ENCODE measurements at places on chromosomes 16 and 17. TPM values are rescaled to one million over a fixed set of nuclear protein-coding genes. Genes with fewer than 3 reads are reported as not detected.

DNA sequence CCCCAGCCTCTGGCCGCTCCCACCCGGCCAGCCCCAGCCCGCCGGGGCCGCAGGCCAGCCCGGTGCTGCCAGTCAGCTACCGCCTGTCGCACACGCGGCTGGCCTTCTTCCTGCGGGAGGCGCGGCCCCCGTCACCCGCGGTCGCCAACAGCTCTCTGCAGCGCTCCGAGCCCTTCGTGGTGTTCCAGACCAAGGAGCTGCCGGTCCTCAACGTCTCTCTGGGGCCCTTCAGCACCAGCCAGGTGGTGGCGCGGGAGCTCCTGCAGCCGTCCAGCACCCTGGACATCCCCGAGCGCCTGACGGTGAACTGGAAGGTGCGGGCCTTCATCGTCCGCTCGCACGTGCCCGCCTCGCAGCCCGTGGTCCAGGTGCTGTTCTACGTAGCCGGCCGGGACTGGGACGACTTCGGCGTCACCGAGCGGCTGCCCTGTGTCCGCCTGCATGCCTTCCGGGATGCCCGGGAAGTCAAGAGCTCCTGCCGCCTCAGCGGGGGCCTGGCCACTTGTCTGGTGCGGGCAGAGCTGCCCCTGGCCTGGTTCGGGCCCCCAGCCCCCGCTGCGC is 46.8 kb downstream of the TMEM132E start:
- no peak for DNase-seq

DNA sequence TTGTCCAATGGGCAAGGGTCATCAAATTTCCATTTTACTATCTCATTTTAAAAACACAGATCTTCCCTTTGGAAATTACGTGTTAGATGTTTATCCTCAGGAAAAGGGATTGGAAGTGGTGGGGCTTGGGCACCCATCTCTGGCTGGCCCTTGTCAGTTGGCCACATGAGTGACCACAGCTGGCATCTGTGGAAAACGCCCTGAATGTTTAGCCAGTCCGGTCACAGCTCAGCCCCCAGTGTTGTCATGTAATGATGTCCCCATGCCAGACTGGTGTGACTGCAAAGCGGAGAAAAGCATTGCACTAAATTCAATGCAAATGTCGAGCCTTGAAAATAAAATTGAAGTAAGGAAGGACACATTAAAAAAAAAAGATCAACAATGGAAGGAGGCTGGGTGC is 53.0 kb downstream of the TMC6 start:
- no peak for DNase-seq

GRCh38 chr16:9597967-9598730 is 506.7 kb downstream of the HAPSTR1 start:
- DNase-seq = no peak

- DNase-seq = peak; percentile 82
Observed at GRCh38 chr16:30651124-30652004, 604 bp downstream of the PRR14 start.

DNA sequence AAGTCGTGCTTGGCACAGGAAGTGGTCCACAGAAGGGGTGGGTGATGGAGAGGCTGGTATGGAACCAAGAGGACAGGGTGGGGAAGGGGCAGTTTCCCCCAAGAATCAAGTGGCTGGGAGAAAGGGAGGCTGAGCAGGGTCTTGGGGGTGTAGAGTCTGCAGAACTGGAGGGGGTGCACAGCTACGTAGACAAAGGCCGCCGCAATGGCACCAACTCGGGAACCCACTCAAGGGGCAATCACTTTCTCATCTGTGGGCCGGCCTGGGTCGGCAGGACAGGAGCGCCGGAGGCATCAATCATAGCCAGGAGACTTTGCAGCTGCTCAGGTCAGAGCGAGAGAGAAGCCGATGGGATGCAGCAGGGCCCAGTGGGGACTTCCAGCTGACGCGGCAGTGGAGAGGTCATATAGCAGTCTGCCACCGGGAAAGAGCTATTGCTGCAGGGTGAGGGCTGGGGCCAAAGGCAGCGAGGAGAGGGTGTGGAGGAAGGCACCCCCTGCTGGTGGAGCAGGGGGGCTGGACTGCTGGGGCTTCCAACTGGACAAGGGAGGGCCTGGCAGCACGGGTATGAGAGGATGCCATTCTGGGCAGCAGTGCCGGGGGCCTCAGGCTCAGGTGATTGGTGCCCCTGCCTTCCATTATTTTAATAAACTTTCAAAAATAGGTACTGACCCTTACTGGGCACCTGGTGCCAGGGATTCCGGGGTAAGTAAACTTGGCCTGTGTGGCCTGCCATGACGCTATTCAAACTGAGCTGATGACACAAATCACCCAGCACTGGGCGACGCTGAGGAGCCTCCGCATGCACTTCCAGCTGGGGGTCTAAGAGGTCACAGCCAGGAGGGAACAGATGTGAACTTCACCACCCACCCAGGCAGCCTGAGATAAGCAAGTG is 52.5 kb upstream of the MTSS2 start:
- DNase-seq = no peak

GRCh38 chr17:62708587-62708986 is 81.1 kb downstream of the MRC2 start:
- DNase-seq = no peak

- DNase-seq = no peak
Observed at GRCh38 chr17:63150490-63150889, 184.5 kb downstream of the TANC2 start.

DNA sequence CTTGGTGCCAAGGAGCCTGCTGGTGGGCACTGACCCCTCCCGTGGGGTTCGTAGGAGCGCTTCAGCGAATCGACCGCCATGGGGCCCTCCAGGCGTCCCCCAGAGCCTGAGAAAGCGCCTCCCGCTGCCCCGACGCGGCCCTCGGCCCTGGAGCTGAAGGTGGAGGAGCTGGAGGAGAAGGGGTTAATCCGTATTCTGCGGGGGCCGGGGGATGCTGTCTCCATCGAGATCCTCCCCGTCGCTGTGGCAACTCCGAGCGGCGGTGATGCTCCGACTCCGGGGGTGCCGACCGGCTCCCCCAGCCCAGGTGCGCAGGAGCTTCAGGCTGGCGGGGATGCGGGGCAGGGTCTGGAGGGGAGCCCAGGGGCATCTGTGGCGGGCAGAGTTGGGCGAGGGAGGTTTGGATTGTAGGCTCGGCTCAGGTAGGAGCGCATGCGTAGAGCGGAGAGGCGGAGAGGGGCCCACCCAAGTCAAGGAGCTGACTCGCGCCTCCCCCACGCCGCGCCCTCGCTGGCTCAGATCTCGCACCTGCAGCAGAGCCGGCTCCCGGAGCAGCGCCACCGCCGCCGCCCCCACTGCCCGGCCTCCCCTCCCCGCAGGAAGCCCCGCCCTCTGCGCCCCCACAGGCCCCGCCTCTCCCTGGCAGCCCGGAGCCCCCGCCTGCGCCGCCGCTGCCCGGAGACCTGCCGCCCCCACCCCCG is 19.8 kb downstream of the FMNL1 start:
- DNase-seq = no peak

GRCh38 chr17:36131421-36131820 is 27.8 kb downstream of the CCL4 start:
- no peak for DNase-seq

PLXDC1 gene
- 10.6 TPM for total RNA-seq

HOXB8 gene
- not detected for total RNA-seq

RSKR gene
- total RNA-seq = 32.2 TPM
